ENCODE measurements at places on chromosomes 7 and 10. TPM values are rescaled to one million over a fixed set of nuclear protein-coding genes. Genes with fewer than 3 reads are reported as not detected.

- no peak for DNase-seq
These were observed 39.1 kb upstream of the ZNF273 start for GRCh38 chr7:64863969-64864368.

DNA sequence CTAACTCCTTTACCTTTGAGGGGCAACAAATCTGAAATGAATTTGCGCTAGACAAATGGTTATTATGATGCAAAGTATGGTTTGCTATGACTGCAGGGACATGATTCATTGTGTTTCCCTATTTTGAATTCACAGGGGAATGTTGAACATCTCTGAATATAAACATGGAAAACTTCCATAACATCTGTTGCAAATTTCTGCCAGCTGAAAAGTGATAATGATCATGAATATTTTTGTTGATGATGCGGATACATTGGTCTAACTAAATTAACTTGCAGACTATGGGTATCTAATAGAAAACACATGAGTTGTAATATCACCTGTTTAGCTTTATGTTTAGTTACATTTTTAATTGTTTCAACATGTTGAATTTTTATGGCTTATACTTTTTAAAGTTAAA lies 1325.5 kb downstream of the REEP3 start:
- DNase-seq: no peak

- peak; percentile 84 for DNase-seq
These were observed 640 bp downstream of the ANKMY2 start for GRCh38 chr7:16644636-16645592.

DNA sequence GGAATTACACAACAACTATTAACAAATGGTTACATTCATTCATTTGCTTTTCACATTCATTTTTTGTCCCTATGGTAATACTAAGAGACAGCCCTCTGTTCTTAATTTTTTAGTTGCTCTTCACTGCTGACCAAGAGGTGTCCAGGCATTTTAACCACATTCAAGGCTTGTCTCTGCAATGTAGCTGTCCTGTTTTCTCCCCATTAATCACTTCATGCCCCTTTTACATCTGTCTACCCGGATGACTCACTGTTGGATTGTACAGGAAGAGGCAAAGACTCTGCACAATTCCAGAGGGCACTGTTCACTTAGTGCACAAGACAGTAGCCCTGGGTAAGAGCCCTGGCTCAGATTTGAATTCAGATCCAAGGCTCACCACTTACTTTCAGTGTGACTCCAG lies 168.5 kb downstream of the NOC3L start:
- no peak for DNase-seq

- DNase-seq: no peak
These were observed 36.2 kb downstream of the GNG11 start for GRCh38 chr7:93957767-93958166.

DNA sequence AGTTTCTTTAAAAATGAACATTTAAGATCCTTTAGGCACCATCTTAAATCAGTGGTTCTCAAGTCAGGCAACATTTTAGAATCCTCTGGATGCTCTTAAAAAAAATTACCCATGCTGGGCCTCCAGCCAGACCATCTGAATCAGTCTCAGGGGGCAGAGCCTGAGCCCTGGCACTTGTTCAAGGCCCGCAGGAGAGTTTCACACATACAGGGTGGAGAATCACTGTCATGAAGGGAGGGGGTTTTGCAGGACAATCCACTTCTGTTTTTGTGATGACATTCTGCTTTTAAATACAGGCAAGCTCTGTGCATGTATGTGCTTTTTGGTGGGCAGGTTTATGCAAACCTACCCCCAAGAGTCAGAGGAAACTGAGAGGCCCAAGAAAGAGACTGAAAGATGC lies 268.6 kb downstream of the SEC23IP start:
- no peak for DNase-seq

DNA sequence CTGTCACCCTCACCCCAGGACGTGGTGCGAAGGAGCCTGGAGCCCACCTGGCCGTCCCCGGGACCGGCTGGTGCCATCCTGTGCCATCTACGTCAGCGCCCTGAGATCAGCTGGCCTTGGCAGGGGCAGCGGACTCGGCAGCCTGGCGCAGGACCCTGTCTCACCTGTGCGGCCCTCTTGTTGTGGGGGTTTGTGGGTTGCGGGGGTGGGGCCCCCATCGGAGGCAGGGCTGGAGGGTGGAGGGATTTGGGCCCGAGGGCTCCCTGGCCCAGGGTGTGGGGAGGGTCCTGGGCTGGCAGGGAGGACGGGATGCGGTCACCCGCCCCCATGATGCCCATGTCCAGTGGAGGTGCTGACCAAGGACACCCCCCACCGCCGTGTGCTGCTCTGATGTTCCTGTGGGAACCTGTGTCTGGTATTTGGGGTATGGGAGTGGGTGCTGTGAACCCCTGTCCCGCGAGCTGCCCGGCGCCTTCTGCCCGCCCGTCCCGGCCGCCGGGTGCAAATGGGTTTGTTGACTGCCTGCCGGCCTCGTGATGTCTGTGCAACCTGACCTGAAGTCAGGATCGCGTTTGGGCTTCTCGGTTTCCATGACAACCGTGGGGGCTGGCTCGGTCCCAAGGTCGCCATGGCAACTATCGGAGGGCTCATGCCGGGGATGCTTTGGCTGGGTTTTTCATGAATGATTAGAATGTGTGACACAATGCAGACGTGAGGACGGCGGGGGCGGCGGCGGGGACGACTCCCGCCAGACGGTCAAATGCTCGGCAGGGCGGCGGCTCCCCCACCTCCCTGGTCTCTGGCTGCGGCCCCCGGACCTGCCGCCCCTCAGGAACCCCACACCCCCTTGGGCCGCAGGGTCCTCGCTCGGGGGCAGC lies 7.3 kb downstream of the MAFK start:
- peak; percentile 87 for DNase-seq

DNA sequence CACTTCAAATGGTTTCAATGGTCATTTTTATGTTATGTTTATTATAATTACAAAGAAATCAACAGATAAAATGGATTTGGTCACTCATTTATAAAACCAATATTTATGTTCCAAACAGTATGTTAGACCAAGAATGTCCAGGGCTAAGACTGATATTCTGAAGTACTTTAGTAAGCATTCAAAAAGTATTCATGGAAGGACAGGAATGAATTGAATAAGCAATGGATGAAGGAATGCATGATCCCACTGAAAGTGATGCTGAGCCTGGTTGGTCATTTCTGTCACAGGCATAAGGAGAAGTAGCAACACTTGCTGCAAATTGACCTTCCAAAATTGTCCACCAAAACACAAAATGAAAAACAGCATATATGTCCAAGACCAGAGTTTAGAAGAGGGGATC lies 189.0 kb upstream of the CELF2 start:
- no peak for DNase-seq

- DNase-seq: no peak
These were observed 78.0 kb downstream of the MALSU1 start for GRCh38 chr7:23377134-23377533.

DNA sequence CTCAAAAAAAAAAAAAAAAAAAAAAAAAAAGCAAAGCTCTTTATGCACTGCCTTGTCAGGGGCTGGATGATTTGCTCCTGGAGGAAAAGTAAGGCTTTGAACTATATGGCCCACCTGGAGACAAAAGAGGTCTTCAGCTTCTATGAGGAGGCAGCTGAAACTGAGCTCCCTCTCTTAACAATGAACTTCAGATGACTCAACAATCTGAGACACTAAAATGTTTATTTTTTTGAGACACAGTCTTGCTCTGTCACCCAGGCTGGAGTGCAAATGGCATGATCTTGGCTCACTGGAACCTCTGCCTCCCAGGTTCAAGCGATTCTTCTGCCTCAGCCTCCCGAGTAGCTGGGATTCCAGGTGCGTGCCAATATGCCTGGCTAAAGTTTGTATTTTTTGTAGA lies 36.7 kb downstream of the RAB19 start:
- DNase-seq: no peak

DNA sequence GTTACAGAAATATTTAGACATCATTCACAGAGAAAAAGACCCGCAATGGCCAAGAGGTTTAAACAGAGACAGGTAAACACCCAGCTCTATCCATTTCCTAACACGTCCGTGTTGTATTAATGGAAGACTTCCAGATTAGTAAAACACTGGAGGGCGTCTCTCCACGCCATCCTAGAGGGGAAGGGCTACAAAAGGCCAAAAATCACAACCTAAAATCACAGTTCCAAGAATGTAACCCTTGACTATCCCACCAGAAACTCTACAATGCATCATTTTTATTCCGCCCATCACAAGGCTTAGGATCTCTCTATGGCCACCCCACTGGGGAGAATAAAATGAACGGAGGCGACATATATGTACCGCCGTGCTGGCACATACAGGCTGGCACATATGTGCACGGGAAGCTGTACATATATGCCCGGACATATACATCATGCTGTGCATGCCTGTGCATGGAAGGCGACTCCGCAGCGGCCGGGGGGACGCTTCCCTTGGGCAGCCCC lies 734 bp downstream of the PCLO start:
- DNase-seq: no peak

DNA sequence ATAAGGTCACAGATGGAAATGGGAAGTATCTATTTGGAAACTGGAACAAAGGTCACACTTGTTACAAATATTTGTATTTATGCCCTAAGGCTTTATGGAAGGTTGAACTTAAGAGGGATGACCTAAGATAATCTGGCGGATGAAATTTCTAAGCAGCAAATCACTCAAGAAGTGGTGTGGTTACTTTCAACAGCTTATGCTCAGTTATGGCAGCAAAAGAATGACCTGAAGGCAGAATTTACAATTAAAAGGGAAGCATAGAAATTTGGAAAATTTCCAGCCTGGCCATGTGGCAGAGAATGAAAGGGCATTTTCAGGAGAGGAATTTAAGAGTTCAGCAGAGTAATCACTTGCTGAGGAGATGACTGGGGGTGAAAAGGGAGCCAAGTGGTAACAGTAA lies 95.8 kb upstream of the TNS3 start:
- no peak for DNase-seq

DNA sequence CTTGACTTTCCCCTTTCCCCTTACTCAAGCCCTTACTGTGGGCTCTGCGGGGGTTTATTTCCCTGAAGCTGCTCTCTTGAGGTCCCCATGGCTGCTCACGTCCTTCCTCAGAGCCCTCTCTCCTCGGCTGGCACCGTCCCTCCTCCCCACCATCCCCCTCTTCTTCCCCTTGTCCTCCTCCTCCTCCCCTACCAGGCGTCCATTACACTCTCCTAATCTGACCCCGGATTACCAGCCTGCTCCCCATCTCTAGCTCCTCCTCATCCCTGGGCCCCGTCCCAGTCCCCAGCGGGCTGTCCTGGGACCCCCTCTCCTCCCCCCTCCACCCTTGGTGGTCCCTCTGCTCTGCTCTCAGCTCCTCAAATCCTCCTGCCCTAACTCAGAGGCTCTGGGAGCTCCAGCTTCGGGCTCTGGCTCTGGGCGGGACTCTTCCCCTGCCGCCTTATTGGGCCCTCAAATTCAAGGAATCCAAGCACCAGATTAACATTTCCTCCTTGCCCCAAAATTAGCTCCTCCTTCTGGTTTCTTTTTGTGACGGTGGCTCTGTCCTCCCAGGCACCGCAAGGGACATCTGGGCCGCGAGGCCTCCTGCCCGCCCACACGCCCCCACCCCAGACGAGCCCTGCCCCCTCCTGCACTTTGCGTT lies 48.5 kb upstream of the LEP start:
- no peak for DNase-seq

GDF10 gene
- total RNA-seq: 16.8 TPM

LAMB1 gene
- total RNA-seq: 156 TPM
